Right forelimb (tissue), 1 donor: ENCODE measurements at places on chromosomes 2 and 18.
A peak's percentile ranks its signal among the peaks of the same experiment; 100 is the strongest.

- DNase-seq, result no peak
These were observed 137.0 kb downstream of the BCL11A start for GRCh38 chr2:60416221-60417008.

DNA sequence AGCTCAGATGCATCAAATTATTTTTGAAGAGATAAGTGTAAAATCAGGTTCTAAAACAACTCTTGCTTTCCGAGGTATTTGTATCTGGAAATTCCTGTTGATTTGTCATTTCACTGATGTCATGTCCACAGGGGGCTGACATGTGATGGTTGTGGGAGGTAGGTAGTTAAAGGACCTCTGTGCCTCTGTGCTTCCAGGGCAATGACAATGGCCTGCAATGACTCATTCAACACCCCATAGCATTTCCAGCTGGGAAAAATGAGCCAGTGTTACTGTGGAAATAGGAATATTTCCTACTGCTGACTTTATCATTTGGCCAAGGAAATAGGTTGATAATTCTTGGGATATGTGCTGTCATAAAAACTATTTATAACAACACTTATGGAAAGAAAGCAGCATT, 86.2 kb upstream of the CCDC195 start:
- no peak for DNase-seq

GRCh38 chr2:75710220-75710576, 517 bp downstream of the GCFC2 start:
- no peak for DNase-seq

GRCh38 chr2:218306184-218306920, 14.0 kb upstream of the TMBIM1 start:
- DNase-seq, result no peak

DNA sequence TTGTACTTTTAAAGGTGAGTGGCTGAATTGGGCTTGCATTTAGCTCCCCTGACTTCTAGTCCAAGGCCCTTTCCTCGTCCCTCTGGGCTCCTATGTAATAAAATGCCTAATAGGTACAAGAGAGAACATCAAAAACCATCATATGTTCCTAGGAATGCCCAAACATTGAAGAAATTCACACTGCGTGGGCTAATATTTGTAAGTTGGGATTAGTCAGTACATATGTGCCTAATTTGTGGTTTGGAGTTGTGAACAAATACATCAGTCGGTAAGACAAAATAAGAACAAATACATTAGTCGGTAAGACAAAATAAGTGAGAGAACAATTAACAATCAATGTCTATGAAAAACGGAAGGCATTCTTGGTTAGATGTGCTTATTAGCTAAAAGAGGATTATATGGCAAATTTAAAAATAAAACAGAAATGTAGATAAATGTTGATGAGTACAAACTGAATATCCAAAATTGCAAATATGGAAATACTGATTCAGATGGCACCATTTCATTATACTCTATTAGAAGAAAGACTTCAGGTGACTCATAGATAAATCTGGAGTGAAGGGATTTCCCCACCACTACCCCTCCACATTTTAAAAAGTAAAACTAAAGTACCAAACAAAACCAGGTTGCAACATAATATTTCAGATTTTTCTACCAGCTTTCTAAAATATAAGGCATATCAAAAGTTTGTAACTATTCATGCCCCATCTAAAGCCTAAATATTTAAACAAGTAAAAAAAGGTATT, 325.4 kb downstream of the ZEB2 start:
- no peak for DNase-seq

- peak; percentile 75 for DNase-seq
These were observed 714 bp downstream of the ASXL3 start for GRCh38 chr18:33578518-33579348.
